ENCODE measurements at places on chromosomes 4 and X. TPM values are rescaled to one million over a fixed set of nuclear protein-coding genes. Genes with fewer than 3 reads are reported as not detected.

- no peaks in the 10 kb centered on the region for H3K36me3 ChIP-seq
- no peak for DNase-seq
- no peaks in the 10 kb centered on the region for H3K27me3 ChIP-seq
Measured at GRCh38 chr4:25029479-25030276, 1.1 kb downstream of the LGI2 start.

GRCh38 chrX:133544115-133544514 is 128.8 kb upstream of the GPC4 start:
- H3K36me3 ChIP-seq, result no peaks in the 10 kb centered on the region
- no peaks in the 10 kb centered on the region for H3K27me3 ChIP-seq
- no peak overlapping the region for H3K27ac ChIP-seq
- no peak for DNase-seq

DNA sequence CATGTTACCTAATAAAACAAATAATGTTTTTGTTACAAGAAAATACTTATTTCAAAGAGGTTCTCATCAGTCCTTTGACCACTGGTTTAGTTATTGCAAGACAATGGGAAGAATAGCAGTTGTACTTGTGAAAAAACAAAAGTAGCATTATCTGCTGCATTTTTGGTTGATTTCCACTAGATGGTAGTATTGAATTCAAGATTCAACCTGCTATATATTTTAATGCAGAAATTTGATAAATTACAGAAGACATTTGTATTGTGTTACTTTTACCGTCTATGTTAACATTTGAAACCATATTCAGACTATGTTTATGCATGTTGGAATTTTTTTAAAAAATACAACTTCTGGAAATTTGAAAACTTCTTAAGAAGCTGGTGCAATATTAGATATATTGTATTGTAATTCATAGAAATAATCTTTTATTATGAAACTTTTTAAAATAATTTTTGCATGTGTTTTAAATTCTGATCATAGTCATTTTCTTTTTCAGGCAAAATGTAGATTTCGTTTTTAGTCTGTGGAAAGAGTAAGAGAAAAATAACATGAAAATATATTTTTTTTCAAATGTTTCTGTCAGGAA is 56.4 kb downstream of the SPCS3 start:
- H3K27ac ChIP-seq, result no peak overlapping the region
- peak; percentile 56 for DNase-seq
- H3K27me3 ChIP-seq, result no peaks in the 10 kb centered on the region
- H3K4me3 ChIP-seq, result no peak overlapping the region
- no peaks in the 10 kb centered on the region for H3K36me3 ChIP-seq

- no peaks in the 10 kb centered on the region for H3K4me1 ChIP-seq
- no peaks in the 10 kb centered on the region for H3K36me3 ChIP-seq
- H3K27ac ChIP-seq, result no peak overlapping the region
- DNase-seq, result no peak
- no peaks in the 10 kb centered on the region for H3K27me3 ChIP-seq
- no peak overlapping the region for H3K4me3 ChIP-seq
Measured at GRCh38 chr4:125985856-125986255, 671.1 kb downstream of the FAT4 start.

DNA sequence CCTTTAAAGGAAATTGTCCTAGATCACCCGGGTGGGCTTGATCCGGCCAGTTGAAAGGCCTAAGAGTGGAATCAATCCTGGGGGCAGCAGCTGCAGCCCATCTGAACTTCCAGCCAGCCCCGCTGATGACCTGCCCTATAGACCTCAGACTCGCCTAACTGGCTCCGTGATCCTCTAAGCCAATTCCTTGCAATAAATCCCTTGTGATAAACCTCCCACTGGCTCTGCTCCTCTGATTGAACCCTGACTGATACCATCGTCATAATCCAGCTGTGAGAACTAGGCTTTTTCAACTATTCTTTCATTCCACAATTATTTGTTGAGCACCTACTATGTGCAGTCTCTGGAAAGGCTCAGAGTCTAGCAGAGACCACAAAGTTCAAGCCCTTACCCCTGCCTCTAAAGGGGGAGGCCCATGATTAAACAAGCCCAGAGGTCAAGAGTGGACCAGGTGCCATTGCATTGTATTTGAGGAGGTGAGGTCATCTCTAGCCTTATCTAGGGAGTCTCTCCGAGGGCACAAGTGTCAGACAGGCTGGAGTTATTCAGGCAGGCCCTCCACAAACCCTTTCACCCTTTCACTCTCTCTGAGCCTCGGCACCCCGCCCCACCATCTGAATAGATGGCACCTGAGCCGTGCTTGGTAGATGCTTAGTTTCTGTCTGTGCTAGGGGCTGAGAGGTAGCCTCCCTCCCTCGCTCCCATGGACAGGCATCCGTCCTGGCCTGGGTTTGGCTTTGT is 20.5 kb upstream of the GPR78 start:
- H3K36me3 ChIP-seq, result no peaks in the 10 kb centered on the region
- H3K27me3 ChIP-seq, result no peaks in the 10 kb centered on the region
- no peak overlapping the region for H3K4me3 ChIP-seq
- no peak overlapping the region for H3K27ac ChIP-seq
- no peaks in the 10 kb centered on the region for H3K4me1 ChIP-seq

- no peaks in the 10 kb centered on the region for H3K4me1 ChIP-seq
- H3K27me3 ChIP-seq, result no peaks in the 10 kb centered on the region
- DNase-seq, result no peak
- H3K4me3 ChIP-seq, result peak overlapping the region; percentile 8
- no peak overlapping the region for H3K27ac ChIP-seq
Measured at GRCh38 chr4:161828061-161828460, 335.7 kb downstream of the FSTL5 start.

DNA sequence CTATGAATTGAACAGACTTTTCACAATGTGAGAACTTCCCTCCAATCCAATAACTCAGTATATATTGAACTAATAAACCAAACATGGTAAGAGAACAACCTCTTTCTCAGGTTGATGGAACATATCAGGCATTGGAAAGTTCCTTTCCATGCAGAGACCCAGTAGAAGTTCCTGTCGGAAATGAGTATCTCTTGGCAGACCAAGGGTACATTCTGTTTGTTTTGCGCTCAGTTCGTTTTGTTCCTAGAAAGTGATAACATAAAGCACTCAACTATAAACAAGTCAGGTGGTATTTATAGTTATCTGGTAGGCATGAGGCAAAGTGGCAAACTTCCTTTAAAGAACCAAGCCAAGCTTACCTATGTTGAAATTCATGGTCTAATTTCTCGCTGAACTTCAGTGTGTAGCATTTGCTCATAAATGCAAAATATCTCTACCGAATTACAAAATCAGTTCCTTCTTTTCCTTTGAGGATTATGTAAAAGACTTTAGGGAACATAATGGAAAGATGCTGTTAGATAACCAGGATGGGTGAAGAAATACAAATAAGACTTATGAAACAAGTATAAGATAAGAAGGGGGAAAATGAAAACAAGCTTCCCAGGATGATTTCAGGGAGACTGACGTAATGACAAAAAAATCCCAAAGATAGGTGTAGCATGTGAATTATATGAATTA is 120.3 kb downstream of the ARHGAP24 start:
- 0 out of 2 replicates have a peak overlapping the region, but pooled peaks have one; percentile 17 for H3K27ac ChIP-seq
- no peak for DNase-seq
- H3K4me3 ChIP-seq, result no peak overlapping the region
- H3K4me1 ChIP-seq, result peaks cover 24% of the 10 kb centered on the region

DNA sequence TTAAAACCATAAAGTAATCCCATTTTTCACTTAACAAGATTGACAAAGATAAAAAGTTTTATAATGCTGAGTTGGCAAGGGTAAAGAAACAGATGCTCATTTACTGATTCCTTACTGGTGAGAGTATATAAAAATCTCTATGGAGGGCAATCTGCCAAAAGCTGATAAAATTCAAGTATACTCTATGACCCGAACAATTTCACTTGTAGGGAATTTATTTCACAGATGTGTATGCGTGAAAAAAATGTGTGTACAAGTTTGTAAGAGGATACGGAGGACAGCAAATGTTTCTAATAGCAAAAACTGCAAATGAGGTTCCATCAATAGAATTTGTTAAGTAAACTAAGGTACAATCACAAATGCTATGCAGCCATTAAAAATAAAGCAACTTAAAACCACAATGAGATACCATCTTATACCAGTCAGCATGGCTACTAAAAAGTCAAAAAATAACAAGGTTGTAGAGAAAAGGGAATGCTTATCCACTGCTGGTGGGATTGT is 23.4 kb downstream of the DHX15 start:
- no peaks in the 10 kb centered on the region for H3K27me3 ChIP-seq
- H3K4me1 ChIP-seq, result peaks cover 30% of the 10 kb centered on the region
- H3K27ac ChIP-seq, result no peak overlapping the region
- no peak for DNase-seq
- H3K4me3 ChIP-seq, result no peak overlapping the region

DNA sequence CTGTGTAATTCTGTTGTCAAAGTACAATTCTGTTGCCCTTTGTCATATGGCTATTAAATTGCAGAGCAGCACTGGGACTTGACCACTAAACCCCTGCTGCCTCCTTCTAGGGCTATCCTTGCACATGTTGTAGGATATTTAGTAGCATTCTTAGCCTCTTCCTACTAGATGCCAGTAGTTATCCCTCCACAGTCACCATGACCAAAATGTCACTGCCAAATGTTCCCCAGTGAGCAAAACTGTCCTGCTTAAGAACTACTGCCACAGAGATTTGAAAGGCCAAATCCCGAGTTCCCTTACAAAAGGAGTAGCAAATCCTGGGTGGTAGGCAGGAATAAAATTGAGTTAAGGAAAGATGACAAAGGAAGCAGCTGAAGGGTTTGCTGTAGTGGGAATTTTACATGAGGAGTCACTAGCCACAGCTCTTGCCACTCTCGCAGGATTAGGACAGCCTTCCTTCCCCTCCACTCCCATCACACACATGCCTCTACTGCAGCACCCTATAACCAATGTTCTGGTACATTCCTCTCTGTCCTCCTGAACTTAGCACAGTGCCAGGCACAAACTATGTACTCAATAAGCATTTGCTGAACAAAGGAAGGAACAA is 8.4 kb downstream of the APBB2 start:
- H3K27ac ChIP-seq, result no peak overlapping the region
- DNase-seq, result no peak
- no peak overlapping the region for H3K4me3 ChIP-seq
- no peaks in the 10 kb centered on the region for H3K36me3 ChIP-seq

GRCh38 chrX:33721927-33722326 is 410.2 kb downstream of the FAM47A start:
- no peaks in the 10 kb centered on the region for H3K36me3 ChIP-seq
- H3K4me3 ChIP-seq, result no peak overlapping the region
- no peaks in the 10 kb centered on the region for H3K27me3 ChIP-seq
- no peak for DNase-seq

DNA sequence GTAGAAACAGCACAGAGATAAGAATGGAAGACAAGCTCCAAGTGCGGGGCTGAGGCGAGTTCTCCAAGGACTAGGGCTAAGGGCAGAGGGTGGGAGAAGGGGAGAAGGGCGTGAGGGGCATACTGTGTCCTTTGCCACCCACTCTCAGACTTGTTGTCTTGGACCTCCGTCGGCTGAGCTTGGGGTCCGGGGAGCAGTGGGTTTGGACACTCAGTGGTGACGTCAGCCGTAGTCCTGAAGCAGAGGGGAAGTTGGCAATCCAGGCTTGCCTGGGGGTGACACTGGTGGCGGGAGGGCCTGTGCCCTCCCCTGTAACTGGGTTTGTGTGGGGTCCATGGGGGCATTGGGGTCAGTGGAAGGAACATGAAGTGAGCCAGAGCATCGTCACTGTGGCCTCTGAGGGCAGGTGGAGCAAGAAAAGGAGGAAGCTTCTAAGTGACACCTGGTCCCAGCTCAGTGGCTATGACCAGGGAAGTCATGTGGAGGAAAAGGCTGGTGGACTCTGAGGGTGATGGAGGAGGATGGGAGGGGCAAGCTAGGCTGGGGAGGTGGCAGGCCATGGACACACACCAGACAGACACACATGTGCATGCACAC is 17.6 kb downstream of the CD99 start:
- DNase-seq, result peak; percentile 56
- peaks cover 41% of the 10 kb centered on the region for H3K4me1 ChIP-seq
- H3K27me3 ChIP-seq, result no peaks in the 10 kb centered on the region

- H3K27ac ChIP-seq, result no peak overlapping the region
- H3K36me3 ChIP-seq, result no peaks in the 10 kb centered on the region
- H3K4me1 ChIP-seq, result no peaks in the 10 kb centered on the region
- no peak overlapping the region for H3K4me3 ChIP-seq
- DNase-seq, result no peak
Measured at GRCh38 chr4:67727124-67727850, 26.3 kb upstream of the UBA6 start.

DNA sequence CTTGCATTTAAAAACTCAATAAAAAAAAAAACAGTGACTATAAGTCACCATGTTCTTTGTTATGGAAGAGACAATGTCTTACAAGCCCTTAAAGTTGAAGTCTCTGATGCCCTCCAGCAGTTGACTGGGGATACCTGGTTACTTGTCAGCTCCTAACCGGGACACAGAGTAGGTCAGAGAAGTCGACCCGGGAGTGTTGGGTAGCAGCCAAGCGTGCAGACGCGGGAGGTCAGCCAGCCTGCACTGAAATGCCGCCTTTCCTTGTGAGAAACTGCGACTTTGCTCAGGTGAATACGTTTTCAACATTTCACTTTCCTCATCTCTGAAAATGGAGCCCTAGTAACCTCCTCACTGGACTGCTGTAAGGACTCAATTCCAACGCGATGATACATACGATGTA is 81.8 kb downstream of the F11 start:
- H3K4me3 ChIP-seq, result no peak overlapping the region
- H3K27ac ChIP-seq, result no peak overlapping the region
- H3K4me1 ChIP-seq, result no peaks in the 10 kb centered on the region
- no peaks in the 10 kb centered on the region for H3K27me3 ChIP-seq
- no peak for DNase-seq

DMRTC1 gene
- total RNA-seq, result not detected

NEIL3 gene
- total RNA-seq, result 4.6 TPM

BEX5 gene
- total RNA-seq, result 10.2 TPM

ADH7 gene
- not detected for total RNA-seq

RPL36A gene
- 1,280 TPM for total RNA-seq
